ENCODE measurements at places on chromosomes 11 and 22.

DNA sequence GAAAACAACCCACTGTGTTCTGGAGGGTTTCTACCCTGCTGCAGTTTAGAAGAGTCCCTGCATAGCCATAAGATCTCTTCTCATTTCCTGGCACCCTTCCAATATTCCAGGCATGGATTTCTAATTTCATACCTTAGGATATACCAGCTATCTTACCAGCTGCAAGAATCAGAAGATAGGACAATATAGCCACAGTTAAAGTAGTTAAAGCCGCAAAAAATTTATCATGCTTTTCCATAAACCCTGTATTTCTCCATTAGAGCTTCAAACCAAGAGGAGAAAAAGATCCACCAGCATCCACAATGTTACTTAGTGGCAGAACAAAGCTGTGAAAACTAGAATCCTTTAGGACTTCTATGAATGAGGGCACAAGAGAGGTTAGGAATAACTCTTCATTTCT, 8.6 kb upstream of the OR56B1 start:
- no peak for DNase-seq

DNA sequence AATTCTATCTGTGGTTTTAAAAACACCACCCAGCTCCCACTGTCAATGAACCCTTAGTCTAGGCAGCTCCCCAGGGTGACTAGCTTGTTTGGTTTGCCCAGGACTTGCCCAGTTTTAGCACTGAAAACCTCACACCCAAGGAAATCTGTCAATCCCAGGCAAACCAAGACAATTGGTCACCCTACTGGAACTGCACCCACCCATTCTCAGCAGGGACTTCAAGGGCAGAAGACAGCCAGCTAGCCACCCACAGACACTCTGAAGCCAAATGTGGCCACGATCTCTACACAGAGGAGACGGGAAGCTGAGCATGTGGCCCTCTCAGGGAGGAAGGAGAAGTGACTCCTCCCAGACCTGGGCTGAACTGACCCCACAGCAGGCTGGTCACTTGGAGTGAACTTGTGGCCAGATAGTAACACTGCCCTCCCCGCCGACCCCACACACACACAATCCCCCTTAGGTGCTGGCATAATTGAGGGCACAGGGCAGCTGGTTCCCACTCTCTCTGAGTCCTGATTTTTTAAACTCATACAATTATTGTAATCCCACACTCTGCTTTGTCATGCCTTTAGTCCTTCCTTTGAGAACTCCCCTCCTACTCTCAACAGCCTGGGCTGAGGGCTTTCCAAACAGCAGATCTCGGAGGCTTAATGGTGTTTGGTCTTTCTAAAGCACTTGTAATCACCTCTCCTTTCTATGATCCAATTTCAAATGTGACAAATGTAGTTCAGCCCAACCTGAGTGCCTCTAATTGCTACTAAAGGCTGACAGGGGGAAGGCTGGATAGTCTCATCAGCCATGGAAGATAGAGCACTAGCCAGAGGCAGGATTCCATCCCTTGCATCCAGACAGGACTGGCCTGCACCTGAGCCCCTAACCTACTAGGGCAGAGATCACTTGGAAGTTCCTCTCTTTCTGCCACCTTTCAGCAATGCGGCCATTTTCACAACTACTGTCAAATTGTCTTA, 74.7 kb upstream of the DRD2 start:
- DNase-seq = no peak

DNA sequence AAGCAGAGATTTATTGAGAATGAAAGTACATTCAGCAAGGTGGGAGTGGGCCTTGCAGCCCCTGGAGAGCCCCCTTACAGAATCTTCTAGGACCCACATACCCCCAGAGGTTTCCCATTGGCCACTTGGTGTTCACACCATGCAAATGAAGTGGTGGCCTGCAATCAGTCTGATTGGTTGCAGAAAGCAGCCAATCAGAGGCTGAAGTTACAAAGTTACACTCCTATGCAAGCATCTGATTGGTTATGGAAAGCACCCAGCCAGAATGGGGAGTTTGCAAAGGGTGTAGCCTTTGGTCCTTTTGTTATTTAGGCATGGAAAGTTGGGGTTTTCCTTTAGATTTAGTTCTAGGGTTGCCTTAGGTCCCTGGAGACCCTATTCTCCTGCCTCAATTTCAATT, 34.9 kb downstream of the UVRAG start:
- DNase-seq = no peak

GRCh38 chr22:23604939-23605712, 25.0 kb upstream of the IGLL1 start:
- no peak for DNase-seq

DNA sequence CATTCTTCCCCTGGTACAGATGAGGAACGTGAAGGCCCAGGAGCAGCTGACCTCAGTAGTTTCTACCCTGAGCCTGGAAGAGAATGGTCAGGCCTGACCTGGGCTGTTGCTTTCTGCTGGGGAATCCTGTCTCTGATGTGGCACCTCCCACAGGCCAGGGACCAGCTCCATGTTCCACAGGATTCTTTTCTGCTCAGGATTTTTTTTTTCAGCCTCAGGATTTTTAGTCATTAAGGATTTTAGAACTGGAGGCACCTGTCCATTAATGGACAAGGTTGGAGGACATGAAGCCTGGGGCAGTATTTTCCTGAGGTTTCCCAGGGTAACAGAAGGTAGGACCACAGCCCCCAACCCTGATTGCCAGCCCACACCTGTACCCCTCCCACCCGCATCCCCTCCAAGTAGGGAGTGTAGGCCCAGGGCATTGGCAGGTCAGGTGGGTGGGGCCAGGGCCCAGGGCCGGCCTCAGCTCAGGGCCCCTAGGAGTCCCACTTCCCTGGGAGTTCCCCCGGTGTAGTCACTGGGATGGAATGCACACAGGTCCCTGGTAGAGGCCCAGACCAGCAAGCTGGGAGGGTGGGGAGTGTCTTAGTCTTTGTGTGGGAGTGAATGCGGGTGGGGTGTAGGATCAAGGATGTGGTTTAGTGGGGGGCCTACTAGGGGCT, 16.1 kb downstream of the BIK start:
- DNase-seq = no peak

DNA sequence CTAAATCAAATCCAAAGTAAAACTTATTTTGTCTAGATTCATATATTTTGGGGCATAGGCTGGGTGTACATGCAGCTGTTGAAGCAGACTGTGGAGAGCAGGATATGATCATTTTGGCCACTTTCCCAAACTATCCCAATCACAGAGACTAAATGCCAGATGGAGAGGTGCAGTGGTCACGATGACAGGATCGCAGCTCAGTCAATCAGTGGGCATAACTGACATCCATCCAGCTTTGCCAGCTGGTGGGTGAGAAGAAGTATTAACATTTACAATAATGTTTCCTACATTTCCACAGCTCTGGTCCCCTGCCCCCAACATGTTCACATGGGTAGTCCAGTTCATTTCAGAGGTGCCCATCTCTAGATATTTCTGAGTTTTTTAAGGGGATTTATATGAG, 255.5 kb upstream of the SESN3 start:
- DNase-seq = no peak

DNA sequence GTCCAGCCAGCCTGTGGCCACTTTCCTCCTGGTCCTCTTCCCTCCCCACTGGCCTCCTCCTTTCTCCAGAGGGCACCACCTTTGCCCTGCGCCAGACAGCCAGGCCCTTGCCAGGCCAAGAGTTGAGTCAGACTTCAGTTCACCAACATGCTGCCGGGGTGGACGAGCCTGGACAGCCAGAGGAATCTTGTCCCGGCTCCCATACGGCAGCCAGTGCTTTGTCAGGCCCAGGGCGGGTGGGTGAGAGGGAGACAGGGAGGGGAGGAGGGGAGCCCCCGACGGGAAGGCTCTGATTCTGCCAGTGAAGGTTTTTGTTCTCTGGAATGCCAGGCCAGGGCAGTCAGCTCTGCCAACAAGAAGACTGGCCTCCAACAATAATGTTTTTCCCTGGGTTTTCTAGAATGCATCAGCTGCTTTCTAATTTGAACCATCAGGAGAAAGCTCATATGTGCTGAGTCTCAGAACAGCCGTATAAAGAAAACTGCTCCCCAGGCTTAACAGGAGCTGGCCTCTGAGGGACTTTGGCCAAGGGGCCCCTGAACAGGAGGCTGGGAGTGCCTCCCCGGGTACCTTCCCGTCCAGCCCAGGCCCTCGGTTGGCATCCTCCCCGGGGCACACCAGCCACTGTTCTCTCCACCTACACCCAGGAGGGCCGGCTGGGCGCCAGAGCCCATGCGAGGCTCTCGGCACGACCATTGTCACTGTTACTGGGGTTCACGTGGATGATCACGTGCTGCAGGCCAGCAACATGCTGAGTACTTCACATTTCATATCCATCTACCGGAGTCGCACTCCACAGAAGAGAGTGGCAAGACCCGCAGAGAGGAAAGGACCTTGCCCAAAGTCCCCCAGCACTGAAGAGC, 28.6 kb downstream of the LIF start:
- DNase-seq = no peak

Measured in T-helper 1 cell (primary cell).